ENCODE measurements at places on chromosomes 5 and 9.

- no peak for DNase-seq
Measured at GRCh38 chr9:118148990-118149389, 444.8 kb downstream of the TLR4 start.

DNA sequence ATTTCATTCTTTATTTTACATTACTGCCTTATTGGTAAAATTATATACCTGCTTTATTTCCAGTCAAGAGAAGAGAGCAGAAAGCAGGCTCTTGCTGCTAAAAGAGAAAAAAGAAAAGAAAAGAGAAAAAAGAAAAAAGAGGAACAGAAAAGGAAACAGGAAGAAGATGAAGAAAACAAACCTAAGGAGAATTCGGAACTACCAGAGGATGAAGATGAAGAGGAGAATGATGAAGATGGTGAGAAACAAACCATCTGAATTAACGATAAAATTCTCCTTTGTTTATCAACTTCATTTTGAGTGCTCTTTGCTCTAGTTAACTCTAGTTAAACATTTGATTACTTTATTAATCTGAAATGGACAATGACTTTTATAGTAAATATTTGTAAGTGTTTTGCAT is 23.5 kb upstream of the EIF4EBP3 start:
- DNase-seq, result no peak

- DNase-seq, result no peak
Measured at GRCh38 chr5:58849921-58850667, 267.2 kb downstream of the RAB3C start.

DNA sequence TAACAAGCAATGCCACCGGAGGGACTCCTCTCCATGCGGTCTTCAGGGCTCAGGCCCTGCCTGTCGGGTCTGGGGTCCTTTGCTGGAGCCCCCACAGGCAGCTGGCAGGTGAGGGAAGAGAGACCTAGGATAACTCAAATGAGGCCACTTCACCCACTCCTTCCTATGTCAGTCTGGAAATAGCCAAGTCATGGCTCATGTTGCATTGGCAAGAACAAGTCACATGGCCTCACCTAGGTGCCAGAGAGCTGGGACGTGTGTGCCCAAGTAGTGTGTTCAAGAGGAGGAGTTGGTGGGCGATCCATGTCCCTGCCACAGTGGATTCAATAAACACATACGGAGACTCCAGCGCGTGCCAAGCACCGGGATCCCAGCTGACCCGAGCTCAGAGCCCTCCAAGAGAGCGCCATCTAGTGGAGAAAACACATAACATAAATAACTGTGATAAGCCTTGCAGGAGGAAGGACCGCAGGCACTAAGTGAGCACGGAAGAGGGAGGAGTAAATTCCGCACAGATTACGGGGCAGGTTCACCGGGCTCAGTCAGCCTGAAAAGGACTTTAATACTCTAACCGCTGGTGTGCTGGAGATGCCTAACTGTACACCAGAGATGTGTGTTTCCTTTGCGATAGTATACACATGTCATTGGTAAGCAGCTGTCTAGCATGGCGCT is 580.8 kb downstream of the CCDC171 start:
- no peak for DNase-seq

- DNase-seq, result no peak
Measured at GRCh38 chr9:137310189-137311052, 8.3 kb upstream of the NRARP start.

DNA sequence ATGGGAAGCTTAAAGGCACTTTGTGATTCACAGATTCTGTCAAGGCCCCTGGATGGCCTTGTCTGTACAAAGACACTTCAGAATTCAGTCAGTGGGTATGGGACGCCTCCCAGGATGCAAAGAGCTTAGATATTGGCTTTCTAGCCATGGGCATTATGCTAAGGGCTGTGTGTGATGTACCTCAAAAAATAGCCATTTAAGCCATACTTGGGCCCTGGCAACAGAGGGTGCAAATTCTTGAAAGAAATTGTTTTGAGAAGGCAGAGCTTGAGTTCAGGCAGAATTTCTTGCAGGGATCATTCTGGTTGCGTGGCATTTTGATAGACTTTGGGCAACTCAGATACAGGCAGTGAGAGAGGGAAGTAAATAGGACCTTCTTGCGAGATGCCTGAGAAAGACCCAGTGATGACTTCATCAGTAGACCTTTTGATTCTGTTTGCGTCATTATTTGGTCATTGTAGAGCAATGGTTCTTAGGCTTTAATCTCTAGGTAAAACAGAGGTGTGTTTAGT is 3.9 kb downstream of the CYFIP2 start:
- no peak for DNase-seq

DNA sequence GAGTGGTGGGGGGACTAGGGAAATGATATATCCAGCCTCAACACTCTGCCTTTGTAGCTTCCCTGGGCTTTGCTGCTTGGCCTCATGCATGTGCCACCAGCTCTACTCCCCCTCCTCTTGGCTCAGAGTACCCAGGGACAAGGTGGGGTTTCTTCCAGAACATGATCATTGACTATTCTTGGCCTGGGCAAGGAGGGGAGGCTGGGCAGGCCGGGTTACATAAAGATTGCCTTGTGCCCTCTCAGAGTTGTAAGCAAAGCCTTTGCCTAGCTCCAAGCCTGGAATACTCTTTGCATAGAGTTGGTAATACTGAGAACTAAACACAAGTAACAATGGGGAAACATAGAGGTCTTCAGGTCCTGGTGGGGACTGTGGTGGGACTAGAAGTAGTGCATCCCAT is 11.9 kb downstream of the ADRB2 start:
- DNase-seq, result no peak

- DNase-seq, result no peak
Measured at GRCh38 chr5:140162781-140163180, 12.2 kb upstream of the CYSTM1 start.

DNA sequence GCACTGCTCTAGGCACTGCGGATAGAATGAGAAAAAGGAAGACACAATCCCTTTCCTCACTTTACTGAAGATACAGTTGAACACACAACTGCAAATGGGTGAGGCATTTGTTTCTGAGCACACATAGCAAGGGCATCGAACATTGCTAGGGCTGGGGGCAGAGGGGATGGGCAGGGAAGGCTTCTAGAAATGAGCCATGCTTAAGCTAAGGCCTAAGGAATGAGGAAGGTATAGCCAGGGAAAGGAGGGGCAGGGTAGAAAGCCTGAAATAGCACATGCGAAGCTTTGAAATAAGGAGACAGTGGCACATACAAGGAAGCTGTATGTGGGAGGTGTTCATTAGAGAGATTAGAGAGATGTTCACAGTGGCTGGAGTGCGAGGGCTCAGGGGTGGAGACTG is 92.7 kb downstream of the KIF4B start:
- DNase-seq, result no peak

- no peak for DNase-seq
Measured at GRCh38 chr5:34485768-34486030, 170.4 kb upstream of the RAI14 start.

DNA sequence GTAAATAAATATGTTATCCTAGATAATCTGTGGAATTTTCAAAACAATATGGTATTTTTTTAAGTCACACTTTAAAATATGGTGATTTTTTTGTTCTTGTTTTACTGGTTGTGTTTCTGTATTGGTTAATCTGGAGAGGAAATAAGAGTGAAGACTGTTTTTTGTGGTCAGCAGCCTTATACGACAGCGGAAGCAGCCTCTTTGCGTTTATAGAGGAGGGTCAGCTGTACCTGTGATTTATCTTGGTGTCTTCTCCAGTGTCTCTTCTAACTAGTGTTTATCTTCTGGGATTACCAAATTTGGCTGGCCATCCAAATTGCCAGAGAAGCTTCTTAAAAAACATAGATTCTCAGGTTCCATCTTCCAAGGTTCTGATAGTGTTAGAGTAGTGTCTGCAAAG is 58.7 kb downstream of the ICE1 start:
- peak; percentile 38 for DNase-seq

- DNase-seq, result no peak
Measured at GRCh38 chr9:23850242-23850689, 24.2 kb upstream of the ELAVL2 start.

GRCh38 chr5:151014680-151015343 is 5.6 kb upstream of the GPX3 start:
- DNase-seq, result no peak

DNA sequence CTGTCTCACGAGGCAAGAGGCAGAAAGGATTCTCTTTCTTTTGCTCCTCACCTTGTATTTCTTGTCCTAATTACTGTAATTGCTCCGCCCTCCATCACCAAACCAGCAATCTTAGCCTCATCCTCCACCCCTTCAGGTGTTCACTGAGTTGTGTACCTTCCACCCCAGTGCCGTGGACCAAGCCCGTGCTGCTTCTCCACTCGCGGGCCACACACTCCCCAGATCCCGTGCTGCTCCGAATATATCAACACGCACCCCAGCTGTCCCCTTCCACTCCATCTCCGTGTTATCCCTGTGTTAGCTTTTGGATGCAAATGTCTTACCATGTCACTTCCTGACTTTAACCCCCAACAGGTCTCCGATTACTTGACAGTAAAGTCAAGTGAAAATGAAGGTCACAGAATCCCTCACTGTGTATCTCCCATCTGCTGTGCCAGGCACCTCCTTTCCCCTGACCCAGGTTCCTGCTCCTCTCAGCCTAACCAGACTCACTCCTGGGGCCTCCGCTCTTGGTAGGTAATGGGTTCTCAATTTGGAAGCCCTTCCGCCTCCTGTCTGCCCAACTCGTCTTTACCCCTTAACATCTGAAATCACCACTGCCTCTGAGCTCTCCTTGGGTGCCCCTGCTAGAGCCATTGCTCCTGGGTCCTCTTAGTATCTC is 320.2 kb downstream of the MED10 start:
- DNase-seq, result no peak

- DNase-seq, result no peak
Measured at GRCh38 chr9:78575081-78575480, 278.2 kb downstream of the PSAT1 start.

- no peak for DNase-seq
Measured at GRCh38 chr5:38497946-38498345, 58.5 kb downstream of the LIFR start.

DNA sequence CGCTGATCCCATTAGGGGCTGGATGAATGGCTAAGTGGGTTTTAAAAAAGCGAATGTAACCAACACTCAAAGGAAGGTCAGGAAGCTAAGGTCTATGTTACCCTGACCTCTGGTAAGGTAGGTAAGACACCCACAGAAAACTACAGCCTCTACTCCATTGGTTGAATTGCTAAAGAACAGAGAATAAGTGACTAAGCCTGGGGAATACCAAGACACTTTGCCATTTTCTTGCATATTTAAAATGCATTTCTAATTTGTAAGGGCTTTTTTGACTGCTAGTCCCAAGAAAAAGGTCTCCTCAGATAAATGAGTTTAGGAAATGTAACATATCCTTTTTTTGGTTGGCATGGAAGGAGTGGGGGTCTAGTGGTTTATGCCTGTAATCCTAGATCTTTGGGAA is 368.7 kb downstream of the BNC2 start:
- DNase-seq, result no peak

GRCh38 chr9:138061631-138062030 is 184.0 kb downstream of the CACNA1B start:
- no peak for DNase-seq

DNA sequence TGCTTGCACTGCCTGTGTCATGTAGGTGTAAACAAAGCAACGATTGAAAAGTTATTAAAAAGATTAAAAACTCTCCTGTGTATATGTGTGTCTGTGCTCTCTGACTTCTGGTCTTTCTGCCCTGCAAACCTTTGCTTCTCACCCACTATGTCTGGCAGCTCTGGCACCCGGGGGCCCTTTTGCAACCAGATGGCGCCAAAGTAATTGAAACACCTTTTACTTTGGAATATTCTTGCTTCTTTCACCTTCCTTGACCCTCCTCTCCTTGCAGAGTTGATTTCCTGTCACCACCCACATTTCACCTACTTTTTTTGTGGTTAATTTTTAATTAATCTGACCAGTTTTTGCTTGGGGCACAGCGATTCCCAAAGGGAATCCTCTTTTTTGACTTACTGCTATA is 275.5 kb downstream of the ARHGEF28 start:
- DNase-seq, result no peak

GRCh38 chr5:139636207-139636792 is 11.8 kb upstream of the CXXC5 start:
- DNase-seq, result peak; percentile 67

DNA sequence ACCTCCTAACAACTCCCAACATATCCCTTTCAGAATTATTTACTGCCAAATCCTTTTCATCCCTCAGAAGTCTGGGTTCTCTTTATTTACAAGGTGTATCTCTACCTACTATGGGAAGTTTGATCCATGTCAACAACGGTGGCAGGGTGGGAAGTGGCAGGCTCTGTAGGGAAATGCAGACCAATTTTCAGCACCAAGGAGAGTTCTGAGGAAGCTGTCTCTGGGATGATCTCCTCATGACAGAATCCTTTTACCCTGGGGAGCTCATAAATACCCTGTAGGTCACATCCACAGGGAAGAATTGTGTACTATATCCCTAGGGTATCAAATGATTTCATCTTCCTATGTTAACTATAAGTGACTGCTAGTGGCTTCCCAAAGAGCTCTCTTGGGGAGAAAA is 107.8 kb upstream of the NEK6 start:
- no peak for DNase-seq

- DNase-seq, result no peak
Measured at GRCh38 chr9:98724810-98725530, 16.2 kb upstream of the GABBR2 start.

GRCh38 chr5:168578538-168579487 is at the start of gene PANK3:
PANK3 (minus strand) TSS chr5:168579368; CDS start chr5:168579283, 85 bp downstream.
- DNase-seq, result no peak

DNA sequence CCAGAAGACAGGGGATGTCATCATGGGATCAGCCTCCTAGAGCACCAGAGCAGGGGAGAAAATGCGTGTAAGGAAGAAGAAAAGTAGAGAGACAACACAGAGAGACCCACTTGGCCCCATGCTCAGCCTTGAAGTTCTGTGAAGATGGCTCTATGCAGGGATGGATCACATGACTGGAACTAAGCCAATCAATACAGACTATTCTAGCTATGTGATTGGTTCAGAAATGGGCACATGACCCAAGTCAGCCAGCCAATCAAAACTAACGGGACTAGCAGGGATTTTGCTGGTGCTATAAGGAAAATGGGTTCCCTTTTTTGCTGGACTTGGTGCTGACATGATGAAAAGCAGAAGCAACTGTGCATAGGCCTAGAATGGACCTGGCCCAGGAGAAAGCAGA is 173.0 kb upstream of the TBC1D2 start:
- DNase-seq, result no peak

DNA sequence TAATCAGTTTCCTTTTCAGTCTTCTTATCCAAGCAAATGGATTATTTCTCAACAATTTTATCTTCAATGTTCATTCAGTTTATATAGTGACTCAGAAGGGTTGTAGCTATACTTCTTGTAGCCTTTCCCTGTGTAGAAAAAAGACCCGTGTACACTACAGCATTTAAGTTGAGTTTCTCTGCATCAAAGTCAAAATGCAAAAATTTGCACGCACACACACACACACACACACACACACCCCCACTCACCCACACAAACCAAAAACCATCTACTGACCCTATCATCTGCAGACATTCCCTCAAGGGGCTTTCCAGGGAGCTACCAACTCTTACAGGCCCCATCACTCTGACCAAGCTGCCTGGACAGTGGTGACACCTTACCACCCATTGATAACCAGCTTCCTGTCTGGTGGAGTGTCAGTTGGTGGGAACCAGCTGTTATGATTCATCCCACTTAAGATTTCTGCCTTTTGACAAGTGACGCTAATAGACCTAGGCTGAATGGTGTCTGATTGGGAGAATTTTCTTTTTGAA is 12.2 kb upstream of the ELL2 start:
- no peak for DNase-seq
